Pulmonary artery endothelial cell (primary cell): ENCODE measurements at places on chromosomes 4 and X.
A peak's percentile ranks its signal among the peaks of the same experiment; 100 is the strongest.

DNA sequence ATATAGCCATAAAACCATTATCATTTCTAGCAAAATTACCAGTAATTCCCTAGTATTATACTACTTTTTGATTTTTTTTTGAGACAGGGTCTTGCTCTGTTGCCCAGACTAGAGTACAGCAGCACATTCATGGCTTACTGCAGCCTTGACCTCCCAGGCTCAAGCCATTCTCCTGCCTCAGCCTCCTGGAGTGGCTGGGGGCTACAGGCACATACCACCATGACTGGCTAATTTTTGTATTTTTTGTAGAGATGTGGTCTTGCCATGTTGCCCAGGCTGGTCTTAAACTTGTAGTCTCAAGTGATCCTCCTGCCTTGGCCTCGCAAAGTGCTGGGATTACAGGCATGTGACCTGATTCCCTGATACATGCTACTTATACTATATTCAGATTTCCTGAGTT is 13.7 kb downstream of the N4BP2 start:
- DNase-seq = no peak

GRCh38 chrX:10074241-10074941 is 82.4 kb upstream of the CLCN4 start:
- no peak for DNase-seq

GRCh38 chrX:115690511-115691216 is 129.7 kb downstream of the PLS3 start:
- DNase-seq = peak; percentile 61

- DNase-seq = no peak
Observed at GRCh38 chr4:128846063-128846462, 36.6 kb downstream of the JADE1 start.
